ENCODE measurements at places on chromosomes 1 and 21.

- no peak for DNase-seq
Measured at GRCh38 chr1:91900562-91900961, 14.6 kb upstream of the TGFBR3 start.

DNA sequence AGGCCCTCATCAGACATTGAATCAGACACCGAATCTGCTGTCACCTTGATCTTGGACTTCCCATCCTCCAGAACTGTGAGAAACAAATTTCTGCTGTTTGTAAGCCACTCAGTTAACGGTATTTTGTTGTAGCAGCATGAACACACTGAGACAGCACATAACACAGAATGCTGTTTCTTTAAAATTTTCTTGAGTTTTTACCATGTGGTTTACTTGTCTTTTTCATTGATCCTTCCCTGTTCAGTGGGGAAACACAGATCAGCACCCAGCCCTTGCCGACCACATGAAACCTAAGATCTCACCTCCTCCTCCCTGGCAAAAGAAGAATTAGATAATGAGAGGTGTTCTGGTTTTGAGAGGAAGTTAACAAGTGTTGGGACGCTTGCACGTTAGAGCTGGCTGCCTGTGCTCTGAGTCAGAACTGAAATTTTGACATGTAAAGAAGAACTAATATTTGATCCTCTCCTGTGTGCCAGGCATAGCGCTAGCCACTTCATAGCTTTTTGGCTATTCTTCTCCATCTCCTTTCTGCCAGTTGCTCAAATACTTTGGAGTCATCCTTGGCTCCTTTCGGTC is 179.6 kb downstream of the DHRS3 start:
- no peak for DNase-seq

GRCh38 chr1:165903672-165904071 is 76.3 kb downstream of the UCK2 start:
- peak; percentile 51 for DNase-seq

GRCh38 chr21:14591377-14591776 is 45.3 kb upstream of the SAMSN1 start:
- no peak for DNase-seq

DNA sequence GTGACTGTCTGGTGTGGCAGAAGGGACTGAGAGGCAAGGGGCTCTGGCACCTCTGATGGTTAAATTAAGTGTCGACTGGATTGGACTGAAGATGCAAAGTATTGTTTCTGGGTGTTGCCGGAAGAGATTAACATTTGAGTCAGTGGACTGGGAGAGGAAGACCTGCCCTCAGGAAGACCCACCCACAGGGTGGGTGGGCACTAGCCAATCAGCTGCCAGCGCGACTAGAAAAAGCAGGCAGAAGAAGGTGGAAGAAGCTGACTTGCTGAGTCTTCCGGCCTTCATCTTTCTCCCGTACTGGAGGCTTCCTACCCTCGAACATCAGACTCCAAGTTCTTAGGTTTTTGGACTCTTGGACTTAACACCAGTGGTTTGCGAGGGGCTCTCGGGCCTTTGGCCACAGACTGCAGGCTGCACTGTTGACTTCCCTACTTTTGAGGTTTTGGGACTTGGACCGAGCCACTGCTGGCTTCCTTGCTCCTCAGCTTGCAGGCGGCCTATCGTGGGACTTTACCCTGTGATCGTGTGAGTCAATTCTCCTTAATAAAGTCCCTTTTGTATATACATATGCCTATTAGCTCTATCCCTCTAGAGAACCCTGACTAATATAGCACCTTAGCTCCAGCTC is 79.6 kb downstream of the KAZN start:
- DNase-seq: no peak

DNA sequence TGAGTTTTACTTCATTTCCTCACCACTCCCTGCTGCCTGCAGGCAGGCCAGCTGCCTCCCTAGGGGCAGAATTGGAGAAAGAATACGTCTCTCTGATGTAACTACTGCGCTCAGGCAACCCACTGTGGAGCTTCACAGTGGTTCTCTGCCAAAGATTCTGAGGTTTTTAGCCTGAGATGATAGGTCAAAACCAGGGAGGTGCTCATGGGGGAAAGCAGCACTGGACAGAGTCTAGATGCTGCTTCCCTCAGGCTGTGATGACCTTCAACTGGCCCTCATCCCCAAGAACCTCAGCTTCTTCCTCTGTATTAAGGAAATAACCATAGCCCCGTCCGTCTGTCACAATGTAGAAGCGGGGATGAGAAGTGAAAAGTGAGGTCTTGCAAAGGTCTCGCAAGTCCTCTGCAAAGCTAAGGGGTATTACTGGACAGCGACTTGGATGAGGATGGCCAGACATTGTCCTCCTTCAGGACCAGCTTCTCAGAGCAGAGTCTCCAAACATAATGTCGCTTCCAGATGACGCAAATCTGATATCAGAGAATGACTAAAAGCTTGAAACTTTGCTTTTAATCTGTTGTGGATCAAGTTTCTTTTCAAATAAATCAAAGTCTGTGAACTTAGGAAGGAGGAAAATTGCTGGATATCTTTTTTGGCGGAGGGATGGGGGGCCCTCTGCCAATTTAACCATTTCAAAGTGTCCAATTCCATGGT is 65.9 kb upstream of the ATP5PO start:
- no peak for DNase-seq

- no peak for DNase-seq
Measured at GRCh38 chr1:55140137-55140536, 75.0 kb downstream of the USP24 start.

- DNase-seq: no peak
Measured at GRCh38 chr1:9422321-9422720, 116.9 kb upstream of the SLC25A33 start.

DNA sequence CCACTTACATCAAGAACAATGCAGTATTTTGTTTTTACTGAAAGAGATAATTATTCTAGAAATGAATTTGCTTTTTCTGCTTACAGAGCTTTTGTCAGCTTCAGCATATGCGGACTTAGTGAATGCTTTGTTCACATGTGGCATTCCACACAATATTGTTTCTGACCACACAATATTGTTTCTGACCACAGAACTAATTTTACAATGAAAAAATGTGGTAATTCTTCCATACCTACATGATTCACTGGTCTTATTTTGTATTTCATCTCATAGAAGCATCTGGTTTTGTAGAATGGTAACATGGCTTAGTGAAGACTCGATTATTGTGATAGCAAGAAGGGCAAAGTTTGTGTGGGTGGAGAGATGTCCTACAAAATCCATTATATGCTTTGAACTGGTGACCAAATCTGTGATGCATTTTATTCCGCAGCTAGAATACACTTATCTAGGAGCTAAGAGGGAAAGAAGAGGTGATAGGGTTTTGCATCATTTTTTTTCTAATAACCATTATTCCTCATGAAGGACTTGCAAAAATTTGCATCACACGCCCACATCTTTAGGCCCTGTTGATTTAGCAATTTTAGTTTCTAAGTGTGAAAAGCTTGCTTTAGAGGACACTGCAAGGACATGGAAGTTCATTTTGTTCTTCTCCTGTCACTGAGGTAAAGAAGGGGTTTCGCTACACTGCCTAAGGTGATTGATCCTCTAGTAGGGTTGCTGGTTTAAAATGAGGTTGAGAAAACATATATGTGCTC is 75.3 kb downstream of the HLX start:
- no peak for DNase-seq
